ENCODE measurements at places on chromosomes 6 and 20.
A peak's percentile ranks its signal among the peaks of the same experiment; 100 is the strongest.

- DNase-seq, result no peak
These were observed 41.5 kb downstream of the DSE start for GRCh38 chr6:116412270-116412669.

DNA sequence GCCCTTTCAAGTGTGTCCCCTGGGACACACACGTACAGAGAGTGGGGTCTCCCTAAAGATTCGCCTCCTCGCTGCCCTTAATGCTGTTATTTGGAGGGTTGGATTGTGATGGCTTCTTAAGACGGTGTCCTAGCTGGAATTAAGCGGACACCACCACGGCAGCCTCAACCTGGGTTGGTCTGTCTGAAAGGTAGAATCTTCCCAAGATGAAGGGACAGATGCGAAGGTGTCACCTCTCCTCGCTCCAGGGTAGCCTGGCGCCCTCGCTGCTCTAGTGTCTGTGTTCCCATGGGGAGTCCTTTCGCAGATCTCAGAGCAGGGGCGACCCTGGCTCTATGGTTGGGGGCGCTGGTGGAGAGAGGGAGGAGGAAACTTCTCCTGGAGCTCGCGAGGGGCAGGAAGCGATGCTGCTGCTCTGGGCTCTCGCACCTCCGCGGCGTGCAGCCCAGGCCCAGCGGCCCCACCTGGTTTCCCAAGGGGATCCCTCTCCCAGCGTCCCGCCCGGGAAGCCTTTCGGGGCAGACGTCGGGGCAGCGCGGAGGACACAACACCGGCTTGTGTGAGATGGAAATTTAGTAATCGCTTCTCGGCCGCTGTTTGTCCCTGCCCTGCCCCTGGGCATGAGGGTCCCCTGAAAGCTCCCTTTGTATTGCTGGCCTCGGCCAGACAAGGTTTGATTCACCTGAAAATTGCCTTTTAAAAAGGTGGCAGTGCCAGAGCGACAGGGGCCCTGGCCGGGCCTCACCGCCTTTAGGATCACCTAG, 1.7 kb downstream of the RSPO3 start:
- DNase-seq, result peak; percentile 35

GRCh38 chr20:24913076-24913628, 35.9 kb upstream of the CST7 start:
- DNase-seq, result no peak

- DNase-seq, result no peak
These were observed 197.3 kb downstream of the ZFAND3 start for GRCh38 chr6:38016824-38017223.

DNA sequence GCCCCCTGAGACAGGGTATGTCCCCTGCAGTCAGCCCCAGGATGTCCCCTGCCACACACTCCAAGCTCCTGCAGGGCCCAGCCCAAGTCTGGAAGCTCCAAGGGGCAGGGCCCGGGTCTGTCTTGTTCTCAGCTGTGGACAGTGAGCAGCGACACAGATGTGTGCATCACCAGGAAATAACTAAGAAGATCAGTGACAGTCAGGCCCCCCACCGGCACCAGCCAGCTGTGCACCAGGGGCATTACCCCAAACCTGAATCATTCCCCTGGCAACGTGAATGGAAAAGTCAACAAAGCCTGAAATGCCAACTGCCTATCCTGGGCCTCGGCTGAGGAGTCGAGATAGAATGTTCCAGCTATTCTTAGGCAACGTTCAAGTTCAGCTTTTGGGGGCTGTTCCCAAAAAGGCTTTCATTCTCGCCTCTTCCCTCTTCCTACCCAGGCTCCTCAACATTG, 105.0 kb downstream of the PREX1 start:
- DNase-seq, result no peak

DNA sequence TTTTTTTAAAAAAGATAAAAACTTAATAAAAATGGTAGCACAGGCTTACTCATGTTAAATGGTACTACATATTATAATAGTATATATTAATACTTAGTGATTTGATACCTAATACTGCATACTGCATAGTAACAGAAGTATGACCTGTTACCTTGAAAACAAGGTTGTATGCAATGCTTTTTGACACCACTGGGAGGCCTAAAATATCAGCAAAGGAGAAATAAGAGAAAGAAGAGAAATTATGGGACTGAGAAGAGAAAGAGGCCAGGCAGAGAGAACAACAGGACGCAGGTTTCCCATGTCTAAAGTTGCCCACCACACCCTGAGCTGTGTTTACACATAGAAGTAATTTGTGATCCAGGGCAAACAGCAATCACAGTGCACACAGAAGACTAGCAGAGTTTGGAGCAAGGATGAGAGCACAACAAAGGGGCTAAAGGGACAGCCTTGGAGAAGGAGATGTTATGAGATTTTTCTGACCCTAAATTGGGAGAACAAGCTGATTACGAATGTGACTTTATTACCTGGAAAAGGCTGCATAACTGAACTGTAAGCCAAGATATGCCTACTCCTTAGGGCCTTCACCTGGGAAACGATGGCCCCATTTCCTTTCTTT, 73.2 kb downstream of the ROS1 start:
- no peak for DNase-seq

- no peak for DNase-seq
These were observed 85.8 kb downstream of the SLC35F1 start for GRCh38 chr6:117992856-117993255.

GRCh38 chr6:125469915-125470314, 168.1 kb upstream of the HDDC2 start:
- no peak for DNase-seq

GRCh38 chr6:127851197-127851596, 49.7 kb downstream of the THEMIS start:
- no peak for DNase-seq

GRCh38 chr6:904994-905393, 212.1 kb upstream of the EXOC2 start:
- no peak for DNase-seq

- DNase-seq, result no peak
These were observed 16.4 kb downstream of the MRPS18A start for GRCh38 chr6:43671011-43671800.

- no peak for DNase-seq
These were observed 206.2 kb downstream of the FOXC1 start for GRCh38 chr6:1815827-1816452.

DNA sequence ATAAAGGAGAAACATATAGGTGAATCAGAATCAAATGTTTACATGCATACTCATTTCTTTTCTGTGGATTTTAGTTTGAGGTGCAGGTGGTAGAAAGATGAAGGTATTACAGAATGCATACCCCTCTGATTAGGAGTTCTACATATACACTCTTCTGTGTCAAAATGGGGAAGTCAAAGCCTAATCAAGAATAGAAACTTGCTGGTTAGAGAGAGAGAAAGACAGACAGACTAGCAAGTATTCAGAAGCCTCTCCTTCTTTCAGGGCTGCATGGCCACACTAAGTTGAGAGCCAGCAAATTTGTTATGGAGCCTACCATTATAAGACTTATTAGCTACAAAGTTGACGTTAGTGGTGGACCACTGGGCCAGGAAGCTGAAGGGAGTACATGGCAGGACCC, 358.3 kb upstream of the EYS start:
- DNase-seq, result no peak

- no peak for DNase-seq
These were observed 36.1 kb downstream of the GMPR start for GRCh38 chr6:16274483-16274882.

DNA sequence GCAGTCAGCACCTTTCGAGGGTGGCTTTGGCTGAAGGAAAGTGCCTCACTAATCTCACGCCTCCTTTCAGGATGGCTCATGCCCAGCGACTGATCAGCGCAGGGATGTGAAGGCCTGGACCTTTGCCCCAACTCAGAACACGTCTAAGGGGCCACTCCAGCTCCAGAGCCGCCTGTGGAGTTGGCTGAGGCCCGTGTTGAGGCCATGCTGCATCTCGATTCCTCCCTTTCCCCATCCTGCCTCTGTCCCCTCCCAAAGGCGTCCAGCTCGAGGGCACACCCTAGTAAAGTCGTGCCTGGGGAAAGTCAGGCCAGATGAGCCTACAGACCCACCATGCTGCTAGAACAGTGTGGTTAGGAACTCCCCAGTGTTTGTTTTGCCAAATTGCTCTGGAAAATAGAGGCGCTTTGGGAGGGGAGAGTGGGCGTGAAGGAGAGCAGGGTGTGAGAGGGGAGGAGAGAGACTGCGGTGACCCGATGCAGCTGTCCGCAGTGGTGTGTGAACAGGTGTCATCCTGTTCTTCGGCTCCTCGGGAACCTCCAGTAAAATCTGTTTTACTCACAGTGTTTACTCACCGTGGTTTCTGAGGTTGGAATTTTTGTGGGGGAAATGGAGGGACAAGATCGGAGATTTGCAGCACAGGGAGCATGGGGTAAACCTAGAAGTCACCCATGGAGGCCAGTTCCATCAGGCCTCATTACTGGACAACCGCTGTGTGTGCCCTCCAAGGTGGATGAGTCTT, 85.0 kb upstream of the PMEPA1 start:
- DNase-seq, result no peak

DNA sequence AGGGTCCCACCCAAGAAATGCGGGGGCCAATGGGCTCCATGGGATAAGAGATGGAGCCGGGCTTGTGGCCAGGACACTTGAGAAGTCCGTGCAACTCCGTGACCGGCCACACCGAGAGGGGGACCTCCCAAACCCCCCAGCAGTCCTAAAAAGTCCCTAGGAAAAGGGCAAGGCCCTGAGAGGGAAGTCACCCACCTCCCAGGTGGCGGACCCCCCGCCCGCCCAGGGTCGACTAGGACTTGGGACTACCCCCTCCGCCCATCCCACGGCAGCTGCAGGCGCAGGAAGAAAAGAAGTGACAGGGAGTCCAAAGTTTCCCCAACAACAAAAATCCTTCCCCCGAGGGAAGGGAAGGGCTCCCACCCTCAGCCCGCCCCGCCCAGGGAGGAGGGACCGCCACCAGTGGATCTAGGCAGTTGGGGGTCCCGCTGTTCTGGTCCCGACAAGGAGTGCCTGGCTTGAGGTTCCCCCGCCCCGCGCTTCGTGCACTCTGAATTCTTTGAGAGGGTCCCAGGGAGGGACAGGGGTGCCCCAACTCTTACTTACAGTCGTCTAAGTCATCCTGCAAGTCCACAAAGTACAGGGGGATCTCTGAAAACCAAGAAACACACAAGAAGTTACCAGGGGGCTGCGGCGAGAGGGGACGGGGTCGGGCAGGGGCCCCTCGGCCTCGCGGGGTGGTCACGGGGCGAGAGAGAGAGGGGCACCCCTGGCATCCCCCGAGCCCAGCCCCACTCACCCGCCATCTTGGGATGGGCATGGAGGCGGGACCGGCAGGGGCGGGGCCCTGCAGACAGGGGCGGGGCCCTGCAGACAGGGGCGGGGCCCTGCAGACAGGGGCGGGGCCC, 611 bp upstream of the RAB22A start:
- peak; percentile 42 for DNase-seq

DNA sequence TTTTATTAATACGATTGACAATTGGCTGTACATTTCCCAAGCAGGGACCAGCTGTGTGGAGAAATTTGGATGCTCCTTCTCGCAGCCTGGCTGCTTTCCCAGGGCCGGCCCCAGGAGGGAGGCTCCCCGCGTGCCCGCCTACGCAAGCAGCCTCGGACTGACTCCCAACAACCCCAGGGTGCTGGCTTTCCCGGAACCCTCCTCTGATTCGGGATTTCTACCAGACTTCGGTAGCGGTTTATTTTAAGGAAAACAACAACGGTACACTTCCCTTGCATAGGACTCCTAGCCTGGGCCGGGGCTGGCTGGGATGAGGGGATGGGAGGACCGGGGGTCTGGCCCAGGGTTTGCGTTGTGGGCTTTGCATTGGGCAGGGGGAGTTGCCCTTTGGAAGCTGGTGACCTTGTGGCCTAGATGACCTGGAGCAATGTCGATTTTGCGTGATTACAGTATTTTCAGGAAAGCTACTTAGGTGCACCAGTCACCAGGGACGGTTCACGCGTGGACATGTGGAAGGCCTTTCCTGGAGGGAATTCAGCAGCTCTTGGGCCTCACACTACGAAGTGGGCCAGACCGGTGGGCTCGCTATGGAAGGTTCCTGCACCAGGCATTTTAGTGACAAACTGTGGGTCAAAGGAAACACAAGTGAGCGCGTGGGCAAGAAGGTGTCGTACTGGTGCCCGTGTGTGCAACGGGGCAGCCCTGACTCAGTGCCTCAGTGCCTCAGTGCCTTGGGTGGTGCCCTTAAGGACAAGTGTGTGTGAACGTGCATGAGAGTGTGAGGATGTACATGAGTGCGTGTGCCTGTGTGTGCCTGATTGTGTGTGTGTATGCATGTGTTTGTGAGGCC, 20.7 kb upstream of the PHACTR3 start:
- no peak for DNase-seq

GRCh38 chr20:18190338-18191233, 52.9 kb downstream of the KAT14 start:
- no peak for DNase-seq

DNA sequence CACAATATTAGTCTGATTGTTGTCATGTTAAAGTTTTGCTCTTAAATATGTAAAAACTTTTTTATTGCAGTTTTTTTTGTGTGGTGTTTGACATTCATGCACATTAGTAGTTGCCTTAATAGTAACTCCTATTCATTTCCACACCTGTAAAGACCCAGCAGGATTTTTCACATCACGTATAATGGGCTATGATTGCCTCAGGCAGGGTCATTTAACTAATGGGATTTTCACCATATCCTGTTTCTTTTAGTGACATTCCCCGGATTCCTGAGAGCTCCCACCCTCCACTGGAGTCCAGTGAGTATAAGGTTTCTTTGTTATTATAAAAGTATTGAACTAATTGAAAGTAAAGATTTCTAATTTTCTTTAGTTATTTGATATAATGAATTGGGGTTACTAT, 359.2 kb downstream of the RIMS1 start:
- no peak for DNase-seq

DNA sequence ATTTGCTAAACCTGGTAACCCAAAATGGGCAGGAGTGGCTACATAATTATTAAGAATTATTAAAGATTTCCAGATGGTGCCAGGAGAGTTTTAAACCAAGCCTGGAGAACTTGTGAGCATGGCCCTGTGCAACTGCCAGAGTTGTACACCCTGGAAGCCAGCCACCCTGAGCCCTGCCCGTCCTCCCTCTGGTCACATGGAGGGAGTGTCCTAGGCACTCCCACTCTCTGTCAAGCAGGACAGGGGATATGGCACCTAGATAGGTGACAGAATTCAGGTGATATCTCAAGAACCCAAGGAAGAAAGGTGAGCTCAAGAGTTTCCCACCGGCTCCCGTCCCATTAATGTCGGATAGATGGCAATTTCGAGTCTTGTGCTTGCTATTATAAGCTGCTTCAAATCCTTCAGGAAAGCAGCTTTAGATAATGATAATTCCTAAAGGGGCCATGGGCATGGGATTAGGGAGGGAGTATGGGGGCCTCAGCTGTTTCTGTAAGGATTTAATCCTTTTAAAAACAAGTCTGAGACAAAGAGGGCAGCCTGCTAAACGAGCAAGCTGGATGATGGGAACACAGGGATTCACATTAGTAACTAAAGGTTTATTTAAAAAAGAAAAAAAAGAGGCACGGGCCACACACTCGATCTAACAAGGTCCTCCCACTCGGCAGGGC, 169.1 kb downstream of the BMP7 start:
- DNase-seq, result no peak

DNA sequence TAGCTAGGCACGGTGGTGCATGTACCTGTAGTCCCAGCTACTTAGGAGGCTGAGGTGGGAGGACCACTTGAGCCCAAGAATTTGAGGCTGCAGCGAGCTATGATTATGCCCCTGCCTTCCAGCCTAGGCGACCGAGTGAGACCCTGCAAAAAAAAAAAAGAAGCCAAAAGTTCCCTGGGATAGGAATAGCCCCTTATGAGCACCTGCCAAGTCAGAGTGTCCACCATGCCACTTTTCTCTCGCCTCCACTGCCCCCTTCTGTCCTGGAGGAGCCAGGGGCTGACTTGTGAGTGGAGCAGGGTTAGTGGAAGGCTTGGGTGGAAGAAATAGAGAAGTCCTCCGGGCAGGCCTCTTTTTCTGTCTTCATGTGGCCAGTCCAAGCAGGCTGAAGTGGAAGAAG, 12.1 kb upstream of the DDX27 start:
- DNase-seq, result no peak

Measured in activated naive CD8-positive, alpha-beta T cell treated with anti-CD3 and anti-CD28 coated beads, Interleukin-2, amount 10 ng/mL, durations not matched to agents 7 days and 5 days (primary cell).